ENCODE measurements at places on chromosomes 6 and 20. TPM values are rescaled to one million over a fixed set of nuclear protein-coding genes. Genes with fewer than 3 reads are reported as not detected.

DNA sequence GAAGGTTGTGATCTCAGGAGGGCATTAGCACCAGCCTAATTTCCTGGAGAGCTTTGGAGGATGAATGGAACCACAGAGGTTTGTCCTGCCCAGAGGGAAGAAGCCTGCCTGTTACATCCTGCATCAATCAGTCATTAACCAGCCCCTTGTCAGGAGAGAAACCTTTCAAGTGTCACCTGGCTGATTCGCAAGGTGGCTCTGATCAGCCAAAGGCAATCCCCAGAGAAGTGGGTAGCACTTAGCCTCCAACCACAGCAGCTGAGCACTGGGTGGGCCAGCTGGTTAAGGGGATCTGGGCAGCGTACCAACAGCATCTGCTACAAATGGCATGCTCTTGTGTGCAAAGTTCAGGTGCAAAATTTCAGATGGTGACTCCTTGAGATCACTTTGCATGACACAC is 26.9 kb downstream of the ANKEF1 start:
- no peak for DNase-seq
- no peaks in the 10 kb centered on the region for H3K4me1 ChIP-seq
- H3K4me3 ChIP-seq = no peak overlapping the region
- no peak overlapping the region for H3K27ac ChIP-seq
- H3K27me3 ChIP-seq = no peaks in the 10 kb centered on the region
- no peaks in the 10 kb centered on the region for H3K36me3 ChIP-seq

GRCh38 chr20:63968928-63969760 is 586 bp downstream of the ZNF512B start:
- no peaks in the 10 kb centered on the region for H3K27me3 ChIP-seq
- H3K36me3 ChIP-seq = peaks cover 20% of the 10 kb centered on the region
- peak overlapping the region; percentile 44 for H3K27ac ChIP-seq

GRCh38 chr6:1626481-1626880 is 16.8 kb downstream of the FOXC1 start:
- H3K36me3 ChIP-seq = no peaks in the 10 kb centered on the region
- H3K4me3 ChIP-seq = no peak overlapping the region
- H3K27ac ChIP-seq = no peak overlapping the region
- H3K27me3 ChIP-seq = peaks cover 31% of the 10 kb centered on the region
- DNase-seq = no peak

The PI16 gene
- total RNA-seq = 10.8 TPM

- peaks cover 3% of the 10 kb centered on the region for H3K4me1 ChIP-seq
- DNase-seq = no peak
- no peaks in the 10 kb centered on the region for H3K27me3 ChIP-seq
- H3K4me3 ChIP-seq = no peak overlapping the region
- no peaks in the 10 kb centered on the region for H3K36me3 ChIP-seq
These were observed 368.1 kb upstream of the MARCKS start for GRCh38 chr6:113488812-113489685.

The TCP11 gene
- not detected for total RNA-seq

The TRIM31 gene
- not detected for total RNA-seq

GRCh38 chr20:57055345-57055744 is 211.1 kb downstream of the BMP7 start:
- no peaks in the 10 kb centered on the region for H3K4me1 ChIP-seq
- no peak overlapping the region for H3K27ac ChIP-seq
- H3K27me3 ChIP-seq = peaks cover 15% of the 10 kb centered on the region
- H3K4me3 ChIP-seq = no peak overlapping the region
- H3K36me3 ChIP-seq = no peaks in the 10 kb centered on the region

DNA sequence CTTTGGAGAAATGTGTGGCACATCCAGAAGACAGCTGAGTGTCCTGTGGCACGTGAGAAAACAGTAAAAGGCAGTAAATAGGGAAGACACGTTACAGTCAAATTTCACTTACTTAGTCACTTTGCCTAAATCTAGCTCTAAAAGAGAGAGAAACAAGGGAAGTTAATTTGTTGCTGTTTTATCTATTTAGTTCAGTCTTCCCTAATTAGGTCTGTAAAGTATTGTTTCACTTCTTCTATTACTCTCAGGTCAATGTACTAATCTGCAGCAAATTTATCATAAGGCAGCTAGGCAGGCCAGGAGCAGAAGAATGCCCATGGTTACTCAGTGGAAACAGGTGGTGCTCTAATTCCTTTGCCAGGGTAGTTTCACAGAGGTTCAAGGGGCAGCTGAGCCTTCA is 124.3 kb upstream of the CNR1 start:
- no peak overlapping the region for H3K27ac ChIP-seq
- no peak overlapping the region for H3K4me3 ChIP-seq
- H3K36me3 ChIP-seq = no peaks in the 10 kb centered on the region
- no peak for DNase-seq
- no peaks in the 10 kb centered on the region for H3K4me1 ChIP-seq

DNA sequence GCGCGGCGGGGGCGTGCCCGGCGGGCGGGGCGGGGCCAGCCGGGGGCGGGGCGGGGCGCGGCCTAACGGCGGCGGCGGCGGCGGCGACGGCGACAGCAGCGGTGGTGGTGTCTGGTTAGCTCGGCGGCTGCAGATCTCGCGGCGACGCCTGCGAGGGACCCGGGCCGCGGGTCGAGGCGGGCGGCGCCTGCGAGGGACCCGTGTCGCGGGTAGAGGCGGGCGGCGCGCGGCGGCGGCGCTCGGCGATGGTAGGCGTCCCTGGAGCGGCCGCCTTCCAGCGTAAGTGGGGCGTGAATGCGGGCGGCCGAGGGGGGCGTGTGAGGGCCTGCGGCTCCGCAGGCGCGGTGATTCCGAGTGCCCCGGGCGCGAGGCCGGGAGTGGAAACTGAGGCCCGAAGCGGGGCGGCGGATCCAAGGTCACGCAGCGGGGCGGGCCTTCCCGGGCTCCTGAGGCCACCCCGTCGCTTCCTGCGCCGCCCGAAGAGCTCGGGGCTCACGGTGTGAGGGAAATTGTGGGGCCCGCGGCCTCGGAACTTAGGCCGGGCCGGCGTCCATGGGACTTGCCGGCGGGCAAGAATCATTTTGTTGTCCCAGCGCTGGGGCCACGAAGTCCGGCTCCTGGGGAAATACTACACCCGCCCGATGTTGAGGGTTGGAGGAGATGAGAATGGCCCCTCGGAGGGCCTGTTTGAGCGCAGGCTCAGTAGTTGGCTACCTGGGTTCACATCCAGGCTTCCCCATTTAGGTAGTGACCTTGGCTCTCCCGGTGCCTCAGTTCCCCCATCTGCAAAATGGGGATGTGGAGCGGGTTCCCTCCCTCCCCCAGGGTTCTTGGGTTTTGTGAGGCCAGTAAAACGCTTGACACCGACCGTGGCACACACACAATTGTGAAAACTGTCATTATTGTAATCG is at the start of gene CBFA2T2:
Gene CBFA2T2 (plus strand): TSS at position 74 of the 911 bp plus-strand sequence. CDS start 172 bp downstream, at position 246.
- DNase-seq = peak; percentile 75
- H3K4me3 ChIP-seq = peak within 1 kb of the TSS; percentile 98
- H3K27me3 ChIP-seq = no peaks in the 10 kb centered on the region
- H3K36me3 ChIP-seq = no peaks in the 10 kb centered on the region
